ENCODE measurements at places on chromosomes 4 and X.

GRCh38 chrX:48540480-48540879 lies 966 bp downstream of the TBC1D25 start:
- no peak for DNase-seq

- peak; percentile 46 for DNase-seq
Observed at GRCh38 chr4:120132935-120133334, 66.3 kb upstream of the MAD2L1 start.

DNA sequence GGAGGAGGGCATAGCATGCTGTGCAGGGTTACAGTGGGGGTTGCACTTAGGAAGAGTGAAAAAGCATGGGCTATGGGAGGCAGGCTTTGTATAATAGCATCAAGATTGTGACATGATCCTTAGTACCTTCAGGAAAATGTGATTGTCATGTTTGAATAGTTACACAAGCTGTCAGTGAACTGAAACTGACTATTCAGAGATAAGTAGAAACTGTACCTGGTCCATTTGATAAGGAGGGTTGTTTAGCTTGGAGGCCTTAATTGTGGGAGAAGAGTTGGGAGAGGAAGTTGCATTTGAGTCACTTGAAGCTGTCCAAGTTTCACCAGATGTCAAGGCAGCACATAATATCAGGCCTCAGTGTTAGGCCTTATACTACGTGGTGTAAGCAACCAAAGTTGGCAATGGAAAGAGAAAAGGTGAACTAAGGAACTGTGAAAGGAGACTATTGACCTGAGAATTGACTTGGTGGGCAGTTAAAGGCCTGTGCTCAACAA lies 85.0 kb downstream of the TEX13C start:
- DNase-seq, result no peak

GRCh38 chr4:41853973-41854372 lies 81.3 kb upstream of the TMEM33 start:
- no peak for DNase-seq

- no peak for DNase-seq
Observed at GRCh38 chrX:129954804-129955203, 27.6 kb upstream of the BCORL1 start.

- no peak for DNase-seq
Observed at GRCh38 chrX:3584415-3584996, 128.9 kb downstream of the PRKX start.

DNA sequence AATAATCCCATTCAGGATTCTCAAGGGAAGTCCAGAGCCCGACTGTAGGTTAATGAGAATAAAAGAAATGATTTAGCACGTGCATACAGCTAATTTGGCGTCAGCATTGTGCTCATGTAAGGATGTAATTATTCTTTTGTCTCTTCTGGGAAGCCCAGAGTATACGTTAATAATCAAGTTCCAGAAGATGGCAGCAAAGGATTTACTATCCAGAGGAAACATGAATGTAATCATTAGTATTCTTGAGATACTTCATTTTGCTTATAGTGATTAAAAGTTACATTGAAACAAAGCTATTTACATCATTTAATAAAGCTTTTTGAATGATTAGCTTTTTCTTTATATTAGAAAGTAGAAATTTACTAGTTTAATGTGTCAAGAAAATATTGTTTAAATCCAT lies 27.1 kb upstream of the MAP9 start:
- peak; percentile 3 for DNase-seq

- DNase-seq, result no peak
Observed at GRCh38 chr4:175147233-175147632, 229.1 kb downstream of the ADAM29 start.

GRCh38 chr4:8726344-8726851 lies 133.8 kb downstream of the CPZ start:
- DNase-seq, result no peak

- no peak for DNase-seq
Observed at GRCh38 chrX:110442635-110443034, 84.0 kb downstream of the RTL9 start.

DNA sequence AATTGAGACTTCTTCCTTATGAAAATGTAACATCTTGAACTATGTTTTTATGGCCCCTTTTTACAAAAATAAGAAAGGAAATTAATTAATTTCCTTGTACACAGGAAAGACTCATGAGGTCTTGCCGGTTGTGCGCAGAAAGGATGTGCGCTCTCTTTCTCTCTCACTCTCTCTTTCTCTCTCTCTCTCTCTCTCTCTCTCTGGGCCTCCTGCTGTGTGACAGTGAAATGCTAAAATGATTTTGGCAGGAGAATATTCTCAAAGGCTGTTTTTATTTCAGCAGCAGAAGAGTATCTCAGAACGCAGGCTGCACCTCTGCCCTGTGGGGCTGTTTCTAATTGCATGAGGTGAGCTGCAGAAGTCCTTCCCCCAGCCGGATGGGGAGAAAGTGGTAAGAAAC lies 349.0 kb downstream of the MID1IP1 start:
- DNase-seq, result no peak

GRCh38 chrX:120857240-120857639 lies 18.4 kb downstream of the CT47B1 start:
- DNase-seq, result no peak

DNA sequence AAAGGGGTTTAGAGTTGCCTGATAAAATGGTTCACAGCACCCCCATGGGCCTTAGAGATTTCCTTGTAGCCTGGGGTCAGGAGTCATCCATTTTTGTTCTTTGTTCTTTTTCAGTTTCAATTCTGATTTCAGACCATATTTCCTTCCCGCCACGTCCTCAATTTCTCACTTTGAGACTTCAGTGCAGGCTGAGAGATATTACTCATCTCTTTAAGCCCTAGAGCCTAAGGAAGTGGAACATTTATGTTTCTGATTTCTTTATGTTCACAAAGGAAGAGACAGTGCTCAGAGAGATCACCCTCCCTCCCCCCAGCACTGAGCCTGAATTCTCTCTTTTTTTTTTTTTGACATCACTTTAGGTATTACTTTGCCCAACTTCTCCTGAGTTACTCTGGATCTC lies 56.3 kb downstream of the MSN start:
- peak; percentile 43 for DNase-seq

- no peak for DNase-seq
Observed at GRCh38 chrX:20680998-20681397, 414.3 kb upstream of the RPS6KA3 start.

GRCh38 chrX:81278616-81279015 lies 76.7 kb downstream of the SH3BGRL start:
- no peak for DNase-seq
